ENCODE measurements at places on chromosomes 13 and 19.

- DNase-seq, result no peak
Measured at GRCh38 chr19:18967358-18968146, 26.5 kb upstream of the HOMER3 start.

DNA sequence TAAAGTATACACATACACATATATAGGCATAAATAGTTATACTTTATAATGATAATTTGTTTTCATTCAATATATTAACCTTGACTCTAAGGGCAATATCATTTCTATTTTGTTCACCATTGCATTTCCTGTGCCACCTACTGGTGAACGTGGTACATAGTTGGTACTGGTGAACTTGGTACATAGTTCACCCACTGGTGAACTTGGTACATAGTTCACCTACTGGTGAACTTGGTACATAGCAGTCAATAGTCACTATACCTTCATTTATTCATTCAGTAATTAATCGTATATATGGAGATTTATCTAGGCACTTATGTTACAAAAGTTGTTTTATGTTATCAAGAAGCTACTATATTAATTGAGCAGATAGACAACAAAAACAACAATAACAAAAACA, 172.6 kb upstream of the ATXN8OS start:
- DNase-seq, result no peak

GRCh38 chr19:46824890-46825730, 25.5 kb downstream of the AP2S1 start:
- DNase-seq, result no peak

DNA sequence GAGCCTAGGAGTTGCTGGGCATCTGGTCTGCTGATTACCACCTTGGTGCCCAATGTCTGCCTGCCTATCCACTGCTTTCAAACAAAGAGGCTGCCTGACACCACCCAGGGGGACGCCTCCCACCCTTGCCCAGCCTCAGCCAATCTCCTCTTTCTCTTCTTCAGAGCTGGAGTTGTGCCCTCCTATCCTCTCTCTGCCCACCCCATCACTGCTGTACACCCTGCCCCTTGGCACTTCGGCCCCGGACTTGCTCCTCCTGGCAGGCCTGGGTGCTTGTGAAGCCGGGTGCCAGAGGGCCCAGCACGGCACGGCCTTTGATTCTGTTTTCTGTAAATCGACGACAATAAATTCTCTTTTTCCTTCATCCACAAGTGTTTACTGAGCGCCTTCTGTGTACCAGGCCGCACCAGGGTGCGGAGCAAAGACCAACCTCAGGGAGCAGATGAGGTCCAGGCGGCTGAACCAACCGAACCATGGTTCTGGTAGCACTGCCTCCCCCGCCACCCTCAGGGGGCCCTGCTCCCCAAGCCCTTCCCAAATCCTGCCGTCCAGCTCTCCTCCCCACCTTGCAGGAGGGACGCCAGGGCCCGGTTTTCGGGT, 5.0 kb downstream of the RNF225 start:
- peak; percentile 17 for DNase-seq

- DNase-seq, result no peak
Measured at GRCh38 chr19:36775768-36776167, 3.2 kb upstream of the ZNF850 start.

DNA sequence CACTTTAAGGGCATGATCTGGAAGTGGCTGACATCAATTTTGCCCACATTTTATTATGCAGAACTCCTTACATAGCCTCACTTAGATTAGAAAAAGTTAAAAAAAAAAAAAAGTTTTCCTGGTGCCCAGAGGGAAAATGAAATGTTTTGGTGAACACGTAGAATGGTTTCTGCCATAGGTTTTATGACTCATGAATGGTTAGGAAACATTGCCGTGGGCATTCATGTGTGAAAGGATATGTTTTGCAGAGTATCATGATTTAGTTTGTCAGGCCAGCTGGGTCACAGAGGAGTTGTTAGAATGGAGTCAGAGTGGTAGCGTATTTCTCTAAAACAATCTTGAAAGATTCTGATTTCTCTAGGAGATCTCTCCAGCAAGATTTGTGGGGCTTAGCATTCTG, 133.8 kb downstream of the MRPL57 start:
- DNase-seq, result no peak

- DNase-seq, result no peak
Measured at GRCh38 chr19:18259893-18260292, 14.4 kb downstream of the IQCN start.

DNA sequence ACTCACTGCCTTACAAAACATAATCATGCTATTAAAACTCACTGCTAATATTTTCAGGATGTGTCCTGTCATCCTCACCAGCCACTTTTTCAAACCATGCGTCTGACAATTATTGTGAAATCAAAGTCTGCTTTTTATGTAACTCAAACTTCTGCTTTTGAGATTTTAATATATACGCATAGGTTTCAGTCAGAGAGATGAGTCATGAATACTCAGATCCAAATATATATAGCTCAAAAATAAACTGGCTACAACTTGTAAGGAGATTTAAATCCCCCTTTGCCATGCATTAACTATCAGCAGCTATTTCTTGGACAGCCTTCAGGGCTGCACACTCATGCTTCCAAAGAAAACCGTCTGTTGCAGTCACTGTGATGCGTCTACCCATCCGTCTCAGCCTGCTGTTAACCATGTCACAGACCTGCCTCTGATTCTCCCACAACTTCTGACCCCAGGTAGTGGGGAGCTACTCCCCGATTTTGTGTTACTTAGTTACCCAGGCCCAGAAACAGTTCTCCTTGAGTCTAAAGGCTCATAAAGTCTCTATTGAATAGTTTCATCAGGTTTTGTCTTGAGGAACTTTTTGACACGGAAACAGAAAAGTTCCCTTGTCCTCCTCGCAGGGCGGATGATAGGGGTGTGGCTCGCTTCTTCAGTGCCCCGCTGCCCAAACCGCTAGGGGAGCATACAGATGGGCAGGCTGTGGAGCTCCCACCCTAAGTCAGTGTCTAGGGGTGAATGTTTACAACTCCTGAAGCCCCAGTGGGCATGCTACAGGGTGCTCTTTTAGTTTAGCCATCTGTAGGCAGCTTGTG, 33.8 kb upstream of the SGCG start:
- DNase-seq, result no peak

DNA sequence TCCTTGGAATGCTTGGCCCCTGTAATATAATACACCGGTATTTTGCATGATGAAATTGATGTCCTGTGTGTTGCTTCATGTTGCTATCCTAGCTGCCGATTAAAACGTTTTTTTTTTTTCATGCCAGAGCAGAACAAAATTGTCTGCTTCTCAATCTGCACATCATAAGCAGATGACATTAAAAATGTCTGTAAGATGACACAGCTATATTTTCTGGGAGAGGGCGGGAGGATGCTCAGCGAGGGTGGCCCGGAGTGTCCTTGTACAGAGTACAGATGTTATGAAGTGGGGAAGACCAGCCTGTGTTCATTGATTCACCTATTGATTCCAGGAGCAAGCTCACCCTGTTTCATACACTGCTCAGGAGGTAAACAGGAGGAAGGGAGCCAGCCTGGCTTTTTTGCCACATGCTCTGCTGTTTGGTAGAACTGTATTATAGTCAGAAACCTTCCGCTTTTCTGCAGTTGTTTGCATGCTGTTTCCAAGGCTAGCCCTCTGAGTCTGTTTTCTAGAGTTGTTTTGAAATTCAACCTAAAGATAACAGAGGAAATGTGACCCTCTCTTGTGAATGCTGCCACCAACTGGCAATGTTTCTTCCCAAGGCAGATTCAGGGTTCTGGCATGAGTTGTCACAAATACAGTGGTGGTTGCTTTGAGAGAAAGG, 4.7 kb upstream of the IRS2 start:
- peak; percentile 19 for DNase-seq
